Uterine smooth muscle cell (primary cell): ENCODE measurements at places on chromosomes 4 and X. TPM values are rescaled to one million over a fixed set of nuclear protein-coding genes. Genes with fewer than 3 reads are reported as not detected.

SULT1B1 gene
- total RNA-seq, result 0.12 and 0.66 TPM in 2 replicates

GLOD5 gene
- total RNA-seq, result not detected in 2 replicates

CXXC4 gene
- total RNA-seq, result under 0.01 TPM in 2 replicates

ESX1 gene
- 0.12 TPM in 1 of 2 replicates, not detected in the other for total RNA-seq

POU4F2 gene
- total RNA-seq, result not detected in 2 replicates

CFAP99 gene
- not detected in 2 replicates for total RNA-seq

XAGE1A gene
- total RNA-seq, result not detected in 2 replicates

TBX22 gene
- total RNA-seq, result not detected in 2 replicates

HERC5 gene
- 1.4 and 2.7 TPM in 2 replicates for total RNA-seq

TLR1 gene
- 2.1 and 2.5 TPM in 2 replicates for total RNA-seq

RBM3 gene
- 133 and 321 TPM in 2 replicates for total RNA-seq

BMPR1B gene
- total RNA-seq, result 1.1 and 3.0 TPM in 2 replicates
